ENCODE measurements at places on chromosomes 1 and 21. TPM values are rescaled to one million over a fixed set of nuclear protein-coding genes. Genes with fewer than 3 reads are reported as not detected.

PPCS gene
- total RNA-seq, result 8.2 TPM

HTR6 gene
- total RNA-seq, result not detected

ZCCHC17 gene
- total RNA-seq, result 48.4 TPM

CRYAA gene
- not detected for total RNA-seq

STRIP1 gene
- total RNA-seq, result 31.4 TPM

KCNJ9 gene
- total RNA-seq, result not detected

CRB1 gene
- total RNA-seq, result under 0.01 TPM

TYW3 gene
- total RNA-seq, result 16.5 TPM

KLF17 gene
- 0.28 TPM for total RNA-seq

CFHR4 gene
- total RNA-seq, result not detected

CYP4Z1 gene
- not detected for total RNA-seq

SPOCD1 gene
- 42.2 TPM for total RNA-seq

SIM2 gene
- 1.9 TPM for total RNA-seq

WNT4 gene
- not detected for total RNA-seq

CFHR3 gene
- not detected for total RNA-seq

VWA5B1 gene
- total RNA-seq, result not detected
